ENCODE measurements at places on chromosomes 1 and 21.

DNA sequence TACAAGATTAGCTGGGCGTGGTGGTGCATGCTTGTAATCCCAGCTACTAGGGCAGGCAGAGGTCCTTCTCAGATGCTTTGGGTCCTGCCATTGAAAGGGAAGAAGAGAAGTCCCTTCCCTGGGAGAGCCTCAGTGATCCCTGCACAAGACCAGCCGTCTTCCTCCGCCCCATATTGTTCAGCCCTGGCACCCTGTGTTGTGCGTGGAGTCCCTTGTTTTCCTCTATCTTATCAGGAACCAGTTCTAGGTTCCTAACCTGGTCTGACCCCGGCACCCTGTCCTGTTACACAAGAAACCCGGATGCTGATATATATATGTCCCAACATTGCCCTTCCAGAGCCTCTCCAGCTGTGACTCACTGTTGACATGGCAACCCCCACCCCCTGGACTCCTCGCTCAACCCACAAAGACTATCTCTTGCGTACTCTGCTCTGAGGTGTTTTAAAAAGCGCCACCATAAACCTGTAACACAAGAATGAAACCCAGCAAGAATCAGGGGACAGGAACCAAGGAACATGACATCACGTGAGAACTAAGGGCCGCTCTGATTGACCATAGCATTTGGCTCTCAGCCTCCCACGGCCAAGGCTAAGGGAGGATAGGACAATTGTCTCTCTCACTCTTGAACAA is 4.8 kb downstream of the MX2 start:
- no peak for DNase-seq

- no peak for DNase-seq
Measured at GRCh38 chr1:162412002-162412401, at the start of gene SH2D1B. TSS of gene SH2D1B (minus strand) at chr1:162412136. CDS start at chr1:162412016, 120 bp downstream.

- DNase-seq: no peak
Measured at GRCh38 chr1:223248001-223248769, 105.1 kb upstream of the TLR5 start.

DNA sequence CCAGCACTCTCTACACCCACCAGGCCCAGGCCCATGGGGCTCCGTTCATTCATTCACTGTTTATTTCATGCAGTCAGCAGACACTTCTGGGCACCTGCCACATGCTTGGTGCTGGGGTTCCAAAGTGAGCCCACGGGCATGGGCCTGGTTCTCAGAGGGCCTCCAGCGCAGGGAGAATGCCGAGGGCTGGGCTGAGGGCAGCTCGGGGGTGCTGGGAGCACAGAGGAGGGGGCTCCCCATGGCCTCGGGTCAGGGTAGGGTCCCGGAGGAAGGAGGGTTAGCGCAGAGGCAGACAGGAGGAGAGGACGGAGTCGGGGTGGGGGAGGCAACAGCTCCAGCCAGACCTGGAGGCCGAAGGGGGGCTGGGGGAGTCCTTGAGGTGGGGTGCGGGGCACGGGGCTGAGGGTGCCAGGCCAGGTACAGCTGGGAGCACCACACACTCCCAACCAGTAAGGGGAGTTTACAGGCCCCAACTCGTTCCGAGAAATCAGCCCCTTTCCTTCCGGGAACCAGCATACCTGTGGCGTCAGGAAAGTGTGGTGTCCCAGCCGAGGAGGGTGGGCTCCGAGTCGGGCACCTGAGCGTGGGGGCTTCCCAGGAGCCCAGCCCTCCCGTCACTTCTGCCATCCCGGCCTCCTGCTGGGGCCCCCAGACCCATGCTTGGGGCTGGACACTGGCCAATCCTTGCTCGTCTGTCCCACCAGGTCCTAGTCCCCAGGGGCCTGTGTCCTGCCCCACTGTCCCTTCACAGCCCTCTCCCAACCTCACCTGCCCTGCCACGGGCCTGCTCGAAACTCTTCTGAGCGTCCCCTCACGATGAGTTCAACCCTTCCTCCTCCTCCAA is 10.8 kb downstream of the ARHGEF16 start:
- DNase-seq: no peak

DNA sequence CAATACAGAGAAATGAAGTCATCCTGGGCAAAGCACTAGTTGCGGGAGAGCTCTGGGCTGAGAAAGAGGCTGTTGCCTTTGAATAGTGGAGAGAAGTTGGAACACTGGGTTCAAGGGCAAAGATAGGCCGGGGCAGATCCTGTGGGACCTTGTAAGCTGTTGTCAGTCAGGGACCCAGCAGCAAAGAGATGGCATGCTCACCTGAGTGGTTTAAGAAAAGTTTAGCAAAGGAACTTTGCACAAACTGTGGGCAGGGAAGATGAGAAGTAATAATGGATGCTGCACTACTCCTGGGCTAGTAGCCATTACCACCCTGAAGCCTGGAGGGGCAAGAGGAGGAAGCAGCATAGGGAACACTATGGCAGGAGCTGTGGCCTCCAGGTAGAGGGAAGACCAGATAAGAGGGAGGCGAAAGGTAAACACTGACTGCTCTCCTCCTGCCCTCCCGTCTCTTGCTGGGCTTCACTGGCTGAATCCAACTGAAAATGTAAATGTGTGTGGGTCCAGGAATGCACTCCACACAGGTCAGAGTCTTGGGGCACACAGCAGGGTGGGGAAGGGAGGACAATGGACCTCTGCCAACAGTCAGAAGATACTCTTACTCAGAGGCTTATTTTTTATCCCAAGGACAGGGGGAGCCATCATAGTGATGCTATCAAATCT is 129.2 kb downstream of the PLPP3 start:
- DNase-seq: no peak

DNA sequence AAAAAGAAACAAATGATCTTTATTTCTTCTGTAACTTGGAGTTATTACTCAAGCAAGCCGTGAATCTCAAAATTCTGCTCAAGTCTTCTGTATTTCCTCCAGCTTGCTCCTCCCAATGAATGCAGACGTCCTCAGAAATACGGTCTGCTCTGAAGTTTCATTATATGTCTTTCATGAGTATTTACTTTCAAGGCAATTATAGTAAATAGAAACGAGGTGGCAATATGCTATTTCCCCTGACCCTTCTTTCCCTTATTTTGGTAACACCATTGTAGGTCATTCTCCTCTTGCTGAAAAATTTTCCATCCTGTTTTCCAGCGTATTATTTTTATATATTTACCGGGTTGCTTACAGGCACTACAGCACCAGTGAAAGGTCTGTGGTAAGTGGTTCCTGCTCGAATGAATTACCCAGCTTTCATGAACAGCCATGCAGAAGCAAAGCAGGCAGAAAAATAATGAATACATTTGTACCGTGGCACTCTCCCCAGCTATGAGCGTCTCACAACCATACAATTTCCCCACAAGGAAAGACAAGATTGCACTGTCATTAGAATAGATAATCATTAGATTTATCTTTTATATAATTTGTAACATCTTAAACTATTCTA is 350.9 kb upstream of the PKN2 start:
- no peak for DNase-seq

DNA sequence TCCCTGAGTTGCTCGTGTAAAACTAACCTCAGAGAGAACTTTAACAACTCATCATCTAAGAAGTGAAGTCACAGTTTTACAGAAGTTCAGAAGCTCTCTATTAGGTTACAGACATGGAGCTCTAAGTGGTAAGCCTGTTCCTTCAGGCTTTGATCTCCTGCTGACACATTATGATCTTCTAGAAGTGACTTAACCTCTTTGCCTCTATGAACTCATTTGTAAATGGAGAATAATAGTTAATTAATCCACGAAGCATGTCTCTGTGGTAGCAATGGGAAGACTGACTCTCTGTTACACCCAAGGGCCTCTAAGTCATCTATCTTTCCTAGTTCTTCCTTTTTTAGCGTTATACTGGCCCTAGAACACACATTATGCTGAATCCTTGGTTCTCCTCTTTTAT is 157.9 kb upstream of the NRIP1 start:
- no peak for DNase-seq

DNA sequence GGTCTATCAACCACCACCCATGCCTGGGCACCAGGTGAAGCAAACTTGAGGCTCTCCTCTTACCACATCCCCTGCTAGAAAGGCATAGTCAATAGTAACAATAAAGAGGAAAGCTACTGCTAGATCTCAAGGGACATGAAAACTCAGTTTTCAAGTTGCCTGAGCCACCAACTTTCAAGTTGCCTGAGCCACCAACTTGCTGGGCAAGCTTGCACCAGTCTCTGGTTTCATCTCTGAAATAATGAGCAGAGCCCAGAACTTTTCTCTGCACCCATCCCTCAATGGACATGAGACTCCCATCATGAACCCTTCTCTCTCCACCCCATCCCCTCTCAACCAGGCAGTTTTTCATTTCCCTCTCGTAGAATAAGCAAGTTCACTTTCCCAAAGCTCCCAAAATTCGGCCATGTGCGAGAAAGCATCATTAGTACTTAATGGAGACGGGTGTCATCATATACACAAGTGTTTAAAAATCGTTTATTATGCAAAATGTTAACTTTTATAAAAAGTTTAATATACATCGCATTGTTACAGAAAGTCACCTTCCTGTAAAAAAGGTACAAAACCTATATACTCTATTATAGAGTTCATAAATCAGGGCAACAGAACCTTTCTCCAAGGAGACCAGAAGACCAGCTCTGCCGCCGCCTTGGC is 1.7 kb downstream of the ID3 start:
- DNase-seq: no peak

GRCh38 chr1:150235294-150235851 is 539 bp downstream of the ANP32E start:
- DNase-seq: no peak

DNA sequence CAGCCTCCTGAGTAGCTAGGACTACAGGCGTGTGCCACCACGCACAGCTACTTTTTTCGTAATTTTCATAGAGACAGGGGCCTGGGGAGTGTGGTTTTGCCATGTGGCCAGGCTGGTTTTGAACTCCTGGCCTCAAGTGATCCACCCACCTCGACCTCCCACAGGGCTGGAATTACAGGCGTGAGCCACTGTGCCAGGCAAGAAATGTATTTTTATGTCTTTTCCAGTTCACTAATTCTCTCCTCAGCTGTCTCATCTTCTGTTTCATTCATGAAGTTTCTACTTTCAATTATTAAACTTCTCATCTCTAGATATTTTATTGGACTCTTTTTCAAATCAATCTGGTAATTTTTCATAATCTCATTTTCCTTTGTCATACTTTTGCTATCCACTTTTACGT is 72.1 kb upstream of the DISP3 start:
- no peak for DNase-seq

DNA sequence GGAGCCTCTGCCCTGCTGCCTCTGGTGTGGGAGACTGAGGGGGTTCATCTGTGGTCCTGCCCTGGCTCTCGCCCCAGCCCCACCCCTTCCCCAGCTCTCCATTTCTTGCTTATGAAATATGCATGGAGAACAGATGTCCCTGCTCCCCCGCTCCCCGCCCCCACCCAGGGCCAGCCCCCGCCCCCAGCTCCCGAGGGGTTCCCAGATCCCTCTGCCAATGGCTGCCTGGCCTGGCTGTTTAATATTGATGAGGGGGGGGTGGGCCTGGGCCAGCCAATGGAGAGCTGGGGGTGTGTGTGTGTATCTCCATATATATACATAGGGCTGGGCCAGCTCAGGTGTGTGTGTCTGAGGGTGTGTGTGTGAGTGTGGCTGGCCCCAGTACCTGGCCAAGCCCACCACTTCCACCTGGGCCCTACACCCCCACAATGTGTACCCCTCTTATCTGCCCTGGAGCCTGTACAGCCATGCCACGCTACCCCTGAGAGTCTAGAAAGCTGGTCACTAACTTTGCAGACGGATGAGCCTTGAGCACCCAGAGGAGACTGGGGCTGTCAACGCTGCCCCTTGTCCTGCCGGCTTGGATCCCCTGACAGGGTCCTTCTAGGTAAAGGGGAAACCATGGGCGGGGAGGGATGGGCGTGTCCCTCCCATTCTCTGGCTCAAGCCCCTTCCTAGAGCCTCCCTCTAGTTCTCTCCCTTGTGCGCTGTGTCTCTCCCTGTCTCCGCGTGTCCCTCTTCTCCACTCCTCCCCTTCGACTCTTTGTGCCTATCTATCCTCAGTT is at the start of gene NHLH1:
Gene NHLH1, plus strand, starts transcription at position 341 of the 785 bp plus-strand sequence. CDS start 3,661 bp downstream, outside the sequence.
- DNase-seq: no peak
